ENCODE measurements at places on chromosomes 7 and 10.

DNA sequence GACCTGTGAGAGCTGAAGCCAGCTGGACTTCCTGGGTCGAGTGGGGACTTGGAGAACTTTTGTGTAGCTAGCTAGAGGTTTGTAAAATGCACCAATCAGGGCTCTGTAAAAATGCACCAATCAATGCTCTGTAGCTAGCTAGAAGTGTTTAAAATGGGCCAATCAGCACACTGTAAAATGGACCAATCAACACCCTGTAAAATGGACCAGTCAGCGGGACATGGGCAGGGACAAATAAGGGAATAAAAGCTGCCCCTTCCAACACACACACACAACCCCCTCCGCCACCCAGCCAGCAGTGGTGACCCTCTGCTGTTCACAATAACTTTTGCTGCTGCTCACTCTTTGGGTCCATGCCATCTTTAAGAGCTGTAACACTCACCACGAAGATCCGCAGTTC, 7.1 kb downstream of the ZNF511 start:
- no peak for DNase-seq

DNA sequence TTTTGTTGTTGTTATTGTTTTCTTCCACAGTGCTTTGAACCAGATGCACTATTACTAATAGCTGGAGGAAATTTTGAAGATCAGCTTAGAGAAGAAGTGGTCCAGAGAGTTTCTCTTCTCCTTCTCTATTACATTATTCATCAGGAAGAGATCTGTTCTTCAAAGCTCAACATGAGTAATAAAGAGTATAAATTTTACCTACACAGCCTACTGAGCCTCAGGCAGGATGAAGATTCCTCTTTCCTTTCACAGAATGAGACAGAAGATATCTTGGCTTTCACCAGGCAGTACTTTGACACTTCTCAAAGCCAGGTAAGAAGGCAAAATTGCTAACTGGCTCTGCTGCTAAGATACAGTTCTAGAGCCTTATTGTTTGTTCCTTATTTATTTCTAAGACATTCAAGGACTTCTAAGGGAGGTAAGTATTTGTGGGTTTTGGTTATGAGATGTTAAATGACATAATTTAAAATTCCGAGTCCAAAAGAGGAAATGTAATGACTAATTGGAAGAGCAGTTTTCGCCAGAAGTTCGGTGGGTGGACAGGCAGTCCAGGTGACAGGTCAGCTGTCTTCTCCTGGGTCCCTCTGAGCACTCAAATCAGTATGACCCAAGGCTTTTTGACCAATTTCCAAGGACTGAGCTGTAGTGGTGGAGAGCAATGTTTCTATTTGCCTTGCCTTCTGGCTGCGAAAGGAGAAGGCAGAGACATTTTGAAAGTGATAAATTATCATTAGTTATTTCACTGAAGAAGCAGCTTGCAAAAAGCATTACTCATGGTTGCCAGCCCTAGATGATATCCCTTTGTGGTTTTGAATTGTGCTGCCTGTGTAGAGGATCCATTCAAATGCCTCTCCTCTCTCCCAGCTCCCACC, 10.1 kb downstream of the SLC39A12 start:
- DNase-seq: no peak

GRCh38 chr10:70728328-70728727, 56.0 kb downstream of the ADAMTS14 start:
- DNase-seq: no peak

DNA sequence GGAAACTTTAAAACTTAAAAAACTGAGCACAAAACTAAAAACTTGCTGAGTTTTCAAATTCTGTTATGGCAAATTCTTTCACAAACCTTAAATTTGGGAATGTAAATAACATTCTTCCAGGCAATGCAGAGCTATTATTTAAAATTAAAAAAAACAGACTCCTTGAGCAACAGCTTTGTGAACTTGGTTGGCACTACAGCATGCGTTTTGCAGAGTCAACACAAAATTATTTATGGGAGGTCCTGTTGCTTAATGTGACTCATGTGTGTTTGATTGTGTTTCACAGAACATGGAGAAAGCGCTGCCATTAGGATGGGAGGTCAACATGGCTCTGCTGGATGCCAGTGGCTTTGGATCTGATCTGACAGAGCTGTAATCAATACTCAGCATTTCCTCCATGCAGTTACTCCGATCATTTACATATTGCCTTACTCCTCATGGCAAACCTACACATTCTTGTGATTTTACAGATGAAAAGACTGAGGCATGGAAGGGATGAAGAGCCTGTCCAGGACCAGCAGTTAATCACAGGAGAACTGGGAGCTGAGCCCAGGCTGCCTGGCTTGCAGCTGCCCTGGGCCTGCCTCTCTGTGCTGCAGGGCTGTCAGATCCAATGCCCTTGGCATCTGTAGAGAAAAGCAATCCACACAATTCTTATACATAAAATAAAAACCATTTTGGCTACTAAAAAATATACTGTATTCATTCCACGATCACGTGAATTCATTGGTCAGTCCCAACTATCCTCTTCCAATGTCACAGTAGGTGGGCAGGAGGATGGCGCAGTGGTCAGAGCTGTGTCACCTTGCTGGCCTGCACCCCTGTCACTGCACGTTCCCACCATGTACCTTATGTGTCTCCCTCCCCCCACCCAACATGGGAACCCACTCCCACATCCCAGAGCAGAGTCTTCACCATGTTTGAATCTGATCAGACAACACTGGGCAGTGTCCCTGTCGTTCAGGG, 200.9 kb downstream of the CXCL12 start:
- no peak for DNase-seq

GRCh38 chr10:120385992-120386391, 71.0 kb upstream of the PLPP4 start:
- no peak for DNase-seq

DNA sequence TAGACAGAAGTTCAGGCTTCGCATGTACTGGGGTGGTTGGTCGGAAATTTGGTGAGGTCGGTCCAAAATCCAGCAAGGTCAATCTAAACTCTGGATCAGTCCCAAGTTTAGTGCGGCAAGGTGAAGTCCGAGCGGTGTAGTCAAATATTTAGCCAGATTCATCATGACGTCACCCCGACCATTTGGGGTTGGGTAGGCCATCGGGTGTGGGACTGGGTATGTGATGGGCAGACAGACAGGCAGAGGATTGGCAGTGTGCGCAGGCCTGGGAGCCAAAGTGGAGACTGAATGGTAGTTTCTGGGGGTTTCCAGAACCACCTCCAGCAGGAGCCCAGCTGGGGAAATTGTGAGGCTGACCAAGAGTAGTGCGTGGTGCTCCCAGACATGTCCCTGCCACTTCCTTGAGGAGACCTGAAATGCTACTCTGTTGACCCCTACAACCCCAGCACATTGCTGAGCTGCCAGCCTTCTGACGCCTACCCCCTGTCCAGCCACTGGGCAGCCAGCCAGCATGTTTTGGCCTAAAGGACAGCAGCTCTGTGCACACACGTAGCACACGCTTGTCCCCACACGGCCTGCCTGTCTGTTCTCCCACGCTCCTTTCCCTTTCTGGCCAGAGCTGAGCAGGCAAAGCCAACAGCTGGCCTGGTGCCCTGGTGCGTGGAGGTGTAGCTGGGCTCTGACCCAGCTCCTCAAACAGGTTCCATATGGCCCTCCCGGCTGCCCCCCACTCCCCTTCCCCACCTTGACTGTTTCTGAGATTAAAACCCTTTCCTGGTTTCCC, 55.9 kb downstream of the FAM241B start:
- DNase-seq: no peak

DNA sequence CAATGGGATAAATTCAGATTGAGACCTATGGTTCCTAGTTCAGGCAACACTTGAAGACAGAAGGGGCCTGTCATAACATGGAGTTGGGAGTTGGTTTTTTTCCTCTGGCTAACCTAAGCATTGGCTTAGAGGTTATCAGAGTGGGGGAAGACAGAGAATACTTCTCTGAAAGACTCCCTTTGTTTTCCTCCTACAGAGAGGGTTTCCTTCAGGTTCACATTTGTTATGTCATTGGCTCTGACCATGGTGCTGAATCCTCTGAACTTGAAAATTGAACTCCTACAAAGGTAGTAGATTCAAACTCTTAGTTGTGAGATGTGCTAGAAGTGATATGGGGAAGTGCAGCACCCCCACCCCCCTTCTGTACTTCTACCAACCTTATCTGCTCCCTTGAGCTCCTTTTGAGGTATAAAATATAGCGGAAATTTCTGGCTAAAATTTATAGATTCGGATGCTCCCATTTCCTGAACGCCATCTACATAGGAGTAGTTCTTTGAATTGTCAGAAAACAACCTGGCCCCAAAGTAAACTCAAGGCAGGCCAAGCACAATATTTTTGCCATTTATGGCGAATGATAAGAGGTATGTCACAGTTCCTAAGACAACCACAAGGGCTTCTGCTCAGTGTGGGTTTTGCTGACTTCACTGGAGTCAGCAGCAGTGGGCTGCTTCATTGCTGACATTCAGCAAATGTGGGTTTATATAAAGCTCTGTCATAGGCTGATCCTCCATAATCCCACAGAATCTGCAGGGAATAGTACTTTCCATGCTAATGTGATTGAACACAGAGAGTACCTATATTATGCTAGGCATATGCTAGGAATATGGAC, 131.6 kb upstream of the KLF14 start:
- no peak for DNase-seq

GRCh38 chr7:88363249-88363648, 56.6 kb upstream of the STEAP4 start:
- DNase-seq: no peak

DNA sequence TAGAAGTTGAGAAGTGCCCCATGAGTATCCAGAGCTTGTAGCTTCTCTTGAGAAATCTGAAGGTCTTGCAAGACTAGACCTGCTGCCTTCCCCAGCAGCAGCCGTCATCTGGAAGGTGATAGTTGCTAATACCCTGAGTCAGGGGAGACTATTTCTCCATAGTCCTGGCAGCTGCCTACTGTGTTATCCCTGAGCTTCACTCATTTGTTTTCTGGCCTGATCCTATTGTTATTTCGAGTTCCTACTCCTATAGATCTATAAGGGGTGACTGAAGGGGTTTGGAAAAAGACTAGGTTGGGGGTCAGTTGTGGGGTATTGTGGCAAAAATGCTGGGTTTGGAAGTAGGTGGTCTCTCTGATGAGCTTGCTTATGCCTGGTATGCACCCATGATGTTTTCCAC, 297.8 kb downstream of the CNTNAP2 start:
- no peak for DNase-seq

- no peak for DNase-seq
Measured at GRCh38 chr10:18157881-18158280, 17.7 kb downstream of the CACNB2 start.

GRCh38 chr10:971613-972012, 16.6 kb upstream of the GTPBP4 start:
- no peak for DNase-seq

DNA sequence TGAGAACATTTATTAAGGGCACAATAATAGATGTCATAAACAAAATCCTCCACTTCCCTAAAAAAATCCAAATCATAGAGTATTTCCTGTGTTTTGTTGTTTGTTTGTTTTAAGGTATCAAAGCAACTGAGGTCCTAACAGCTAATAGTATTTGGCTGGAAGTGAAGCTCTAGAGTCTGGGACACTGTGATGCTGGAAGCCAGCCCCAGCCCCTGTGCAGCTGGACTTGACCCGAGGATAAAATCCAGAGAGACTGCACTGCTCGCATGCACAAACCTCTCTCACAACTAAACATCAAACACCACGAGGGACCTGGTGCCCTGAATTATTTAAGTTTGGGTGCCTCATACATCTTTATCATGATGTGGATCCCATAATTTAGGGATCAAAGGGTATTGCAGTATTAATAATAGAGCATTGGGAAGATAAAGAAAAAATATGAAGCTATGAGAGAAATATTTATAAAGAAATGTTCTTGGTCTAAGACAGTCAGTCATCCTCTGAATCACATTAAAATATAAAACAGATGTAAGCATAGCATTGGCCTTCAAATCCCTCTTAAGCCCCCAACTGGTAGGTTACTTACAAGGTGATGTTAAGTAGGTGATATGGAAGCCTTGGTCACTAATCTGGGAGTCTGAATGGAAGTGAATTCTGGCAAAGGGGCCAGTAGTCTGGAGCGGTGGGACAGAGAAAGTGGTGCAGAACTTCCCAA, 44.4 kb downstream of the CUBN start:
- DNase-seq: no peak
